ENCODE measurements at places on chromosomes 16 and 17.

DNA sequence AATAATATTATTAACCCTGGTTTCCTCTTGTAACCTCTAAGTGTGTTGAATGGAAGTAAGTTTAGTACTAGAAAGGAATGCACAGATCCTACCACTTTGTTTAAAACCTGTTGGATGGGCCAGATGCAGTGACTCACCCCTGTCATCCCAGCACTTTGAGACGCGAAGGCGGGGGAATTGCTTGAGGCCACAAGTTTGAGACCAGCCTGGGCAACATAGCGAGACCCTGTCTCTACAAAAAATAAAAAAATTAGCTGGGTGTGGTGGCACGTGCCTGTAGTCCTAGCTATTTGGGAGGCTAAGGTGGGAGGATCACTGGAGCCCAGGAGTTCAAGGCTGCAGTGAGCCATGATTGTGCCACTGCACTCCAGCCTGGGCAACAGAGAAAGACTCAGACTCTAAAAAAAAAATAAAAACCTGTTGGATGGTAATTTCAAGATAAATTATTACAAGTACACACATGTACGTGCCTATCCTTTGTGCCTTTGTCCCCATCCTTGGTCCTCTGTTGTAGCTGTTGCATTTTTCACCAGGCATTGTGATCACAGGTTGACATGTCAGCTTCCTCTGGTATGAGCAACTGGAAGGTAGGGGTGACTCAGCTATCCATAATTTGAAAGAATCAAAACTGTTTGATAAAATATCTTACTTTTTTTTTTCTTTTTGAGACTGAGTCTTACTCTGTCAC lies 30.7 kb upstream of the METTL9 start:
- no peak for DNase-seq

GRCh38 chr16:70737377-70738082 lies 51.7 kb upstream of the MTSS2 start:
- no peak for DNase-seq

GRCh38 chr17:50559674-50560184 lies 786 bp upstream of the CACNA1G start:
- DNase-seq, result peak; percentile 81

DNA sequence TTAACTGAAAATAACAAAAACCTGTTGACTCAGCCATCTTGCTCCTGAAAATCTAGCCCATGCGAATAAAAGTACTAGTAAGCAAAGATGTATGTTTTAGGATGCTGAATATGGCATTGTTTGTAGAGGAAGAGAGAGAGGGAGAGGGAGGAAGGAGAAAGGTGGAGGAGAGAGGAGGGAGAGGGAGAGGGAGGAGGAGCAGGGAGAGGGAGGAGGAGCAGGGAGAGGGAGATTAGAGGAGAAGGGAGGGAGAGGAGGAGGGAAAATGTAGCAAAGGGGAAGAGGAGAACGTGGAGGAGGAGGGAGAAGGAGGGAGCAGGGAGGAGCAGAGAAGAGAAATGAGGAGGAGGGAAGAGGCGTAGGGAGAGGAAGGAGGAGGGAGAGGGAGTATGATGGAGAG lies 324.5 kb upstream of the EEF2KMT start:
- no peak for DNase-seq

- DNase-seq, result no peak
Measured at GRCh38 chr16:34054969-34055368, 595.6 kb downstream of the TP53TG3F start.

GRCh38 chr16:85435700-85436099 lies 177.4 kb upstream of the GSE1 start:
- DNase-seq, result no peak

DNA sequence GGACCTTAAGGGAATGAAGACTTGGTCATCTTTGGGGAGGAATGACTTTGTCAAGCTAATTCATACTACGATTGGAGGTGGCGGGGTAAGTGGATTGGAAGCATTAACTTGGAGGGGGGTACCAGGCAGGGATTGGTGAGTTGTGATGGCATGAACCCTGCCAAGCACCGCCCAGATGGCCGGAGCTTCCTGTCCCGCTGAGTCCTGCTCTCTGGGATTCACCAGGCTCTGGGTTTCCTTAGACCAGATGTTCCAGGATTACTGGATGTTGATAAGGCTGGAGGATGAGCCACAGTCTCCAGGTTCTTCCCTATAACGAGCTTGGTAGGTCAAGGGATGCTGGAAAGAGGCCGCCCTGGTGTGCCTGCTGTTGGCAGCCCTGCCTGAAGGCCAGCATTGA lies 154.9 kb downstream of the SDK2 start:
- DNase-seq, result no peak

- no peak for DNase-seq
Measured at GRCh38 chr16:55480228-55480655, 1.2 kb downstream of the MMP2 start.

- no peak for DNase-seq
Measured at GRCh38 chr16:53093162-53093744, 38.5 kb downstream of the CHD9 start.

DNA sequence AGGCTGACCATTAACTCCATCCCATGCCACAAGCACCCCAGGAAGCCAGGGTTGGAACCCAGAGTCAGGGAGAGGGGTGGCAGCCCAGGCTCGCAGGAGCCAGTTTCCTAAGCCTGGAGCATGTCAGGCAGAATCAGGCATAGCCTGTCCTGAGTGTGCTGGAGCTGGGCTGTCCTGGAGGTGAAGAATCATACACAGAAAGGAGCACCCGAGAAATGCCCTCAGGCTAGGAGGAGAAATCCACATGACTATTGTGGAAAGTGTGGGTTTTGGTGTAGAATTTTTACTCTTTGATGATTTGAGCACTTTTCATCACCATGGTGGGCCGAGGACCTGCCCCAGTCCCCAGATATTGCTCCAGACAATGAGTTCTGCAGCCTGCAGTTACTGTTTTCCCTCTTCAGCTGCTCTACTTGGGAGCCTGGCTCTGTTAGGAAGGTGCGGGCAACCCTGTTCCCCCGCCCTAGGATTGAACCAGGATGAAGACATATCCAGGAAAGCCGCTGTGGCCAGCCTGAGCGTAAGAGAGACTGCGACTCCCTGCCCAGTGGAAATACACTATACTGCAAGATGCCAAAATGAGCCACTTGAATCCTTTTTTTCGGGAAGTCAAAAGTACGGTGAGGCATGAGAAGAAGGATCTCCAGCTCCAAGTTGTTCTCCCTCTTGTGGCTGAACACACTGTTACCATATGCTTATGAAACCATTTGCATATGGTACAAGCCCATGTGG lies 29.0 kb upstream of the HEATR6 start:
- DNase-seq, result peak; percentile 15

GRCh38 chr16:30559690-30560089 lies 1.5 kb upstream of the ZNF764 start:
- DNase-seq, result no peak

DNA sequence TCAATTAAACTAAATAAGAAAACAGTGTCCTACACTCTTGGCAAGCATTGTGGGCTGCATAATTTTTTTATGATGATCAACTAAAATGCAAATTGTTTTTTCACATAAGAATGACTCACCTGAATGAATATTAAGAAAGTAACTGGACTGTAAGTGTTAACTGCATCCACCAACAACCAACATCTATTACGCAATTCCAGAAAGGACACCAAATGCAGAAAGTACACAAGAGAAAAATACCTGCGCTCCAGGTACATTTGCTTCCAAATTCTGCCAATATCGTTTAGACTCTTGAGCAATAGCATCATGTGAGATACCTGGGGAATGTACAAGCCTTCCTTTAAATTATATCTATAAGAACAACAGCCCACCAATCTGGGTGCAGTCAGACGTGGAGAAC lies 19.8 kb upstream of the TXNDC11 start:
- no peak for DNase-seq

All from cerebellar cortex (tissue), 1 donor.